ENCODE measurements at places on chromosomes 13 and 19.

- DNase-seq: no peak
These were observed at the start of gene SSC5D for GRCh38 chr19:55487924-55488687. TSS of gene SSC5D (plus strand) at chr19:55488436. CDS start at chr19:55488590, 154 bp downstream.

- DNase-seq: no peak
These were observed 27.0 kb upstream of the F2RL3 start for GRCh38 chr19:16861834-16862233.

DNA sequence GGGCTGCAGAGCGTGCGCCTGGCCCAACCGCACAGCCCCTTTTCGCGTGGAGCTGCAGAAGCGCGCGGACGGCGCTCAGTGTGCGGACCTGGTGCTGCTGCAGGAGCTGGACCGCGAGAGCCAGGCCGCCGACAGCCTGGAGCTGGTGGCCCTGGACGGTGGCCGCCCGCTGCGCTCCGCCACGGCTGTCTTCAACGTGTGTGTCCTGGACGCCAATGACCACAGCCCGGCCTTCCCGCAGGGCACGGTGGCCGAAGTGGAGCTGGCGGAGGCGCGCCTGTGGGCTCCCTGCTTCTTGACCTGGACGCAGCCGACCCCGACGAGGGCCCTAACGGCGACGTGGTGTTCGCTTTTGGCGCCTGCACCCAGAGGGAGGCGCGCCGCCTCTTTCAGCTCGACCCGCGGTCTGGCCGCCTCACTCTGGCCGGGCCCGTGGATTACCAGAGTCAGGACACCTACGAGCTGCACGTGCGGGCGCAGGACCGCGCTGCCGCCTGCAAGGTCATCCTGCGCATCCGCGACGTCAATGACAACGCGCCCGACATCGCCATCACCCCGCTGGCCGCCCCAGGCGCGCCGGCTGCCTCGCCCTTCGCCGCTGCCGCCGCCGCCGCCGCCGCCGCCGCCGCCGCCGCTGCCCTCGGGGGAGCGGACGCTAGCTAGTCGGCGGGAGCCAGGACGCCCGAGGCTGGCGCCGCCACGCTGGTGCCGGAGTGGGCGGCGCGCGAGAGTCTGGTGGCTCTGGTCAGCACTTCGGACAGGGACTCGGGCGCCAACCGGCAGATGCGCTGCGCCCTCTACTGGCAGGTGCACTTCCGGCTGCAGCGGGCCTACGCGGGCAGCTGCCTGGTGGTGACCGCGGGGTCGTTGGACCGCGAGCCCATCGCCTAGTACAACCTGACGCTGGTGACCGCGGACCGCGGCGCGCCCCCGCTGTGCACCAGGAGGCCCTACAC, 172.2 kb downstream of the OLFM4 start:
- peak; percentile 8 for DNase-seq

DNA sequence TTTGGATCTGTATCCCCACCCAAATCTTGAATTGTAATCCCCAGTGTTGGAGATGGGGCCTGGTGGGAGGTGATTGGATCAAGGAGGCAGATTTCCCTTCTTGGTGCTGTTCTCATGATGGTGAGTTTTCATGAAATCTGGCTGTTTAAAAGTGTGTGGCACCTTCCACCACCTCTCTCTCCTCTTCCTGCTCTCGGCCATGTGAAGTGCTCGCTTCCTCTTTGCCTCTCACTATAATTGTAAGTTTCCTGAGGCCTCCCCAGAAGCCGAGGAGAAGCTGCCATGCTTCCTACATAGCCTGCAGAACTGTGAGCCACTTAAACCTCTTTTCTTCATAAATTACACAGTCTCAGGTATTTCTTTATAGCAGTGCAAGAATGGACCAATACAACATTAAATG, 15.7 kb downstream of the COMMD6 start:
- DNase-seq: no peak

GRCh38 chr13:34001389-34001788, 183.4 kb downstream of the RFC3 start:
- no peak for DNase-seq

DNA sequence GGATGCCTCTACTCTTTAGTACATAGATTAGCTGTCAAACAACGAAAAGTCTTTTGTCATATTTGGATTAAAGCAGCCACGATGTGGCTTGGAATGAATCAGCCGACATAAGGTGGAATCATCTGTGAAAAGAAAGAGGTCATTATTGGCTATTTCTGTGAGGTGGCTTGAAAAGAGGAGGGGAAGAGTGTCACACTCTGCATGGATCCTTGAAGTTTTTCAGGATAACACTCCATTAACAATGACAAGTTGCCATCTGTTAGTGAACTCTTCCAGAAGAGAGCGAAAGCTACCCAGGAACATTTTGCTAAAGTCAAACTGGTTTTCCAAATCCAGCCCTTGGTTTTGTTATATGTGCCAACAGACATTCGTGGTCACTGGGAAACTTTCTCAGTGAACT, 1604.8 kb downstream of the OLFM4 start:
- DNase-seq: no peak

DNA sequence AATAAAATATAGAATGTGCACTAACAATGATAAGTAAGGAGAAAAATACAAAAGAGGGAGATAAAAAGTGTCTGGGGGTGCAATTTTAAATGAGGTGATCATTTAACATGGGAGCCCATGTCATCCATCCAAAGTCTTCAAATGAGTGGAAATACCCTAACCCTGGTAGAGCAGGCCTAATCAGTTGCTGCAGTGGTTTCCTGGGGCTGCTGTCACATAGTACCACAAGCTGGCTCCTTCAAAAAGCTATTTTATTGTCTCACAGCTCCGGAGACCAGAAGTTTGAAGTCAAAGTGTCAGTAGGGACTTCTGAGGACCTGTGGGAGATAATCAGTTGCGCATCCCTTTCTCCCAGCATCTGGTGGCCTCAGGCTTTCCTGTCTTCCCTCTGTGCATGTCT, 717.9 kb downstream of the DIAPH3 start:
- DNase-seq: no peak

DNA sequence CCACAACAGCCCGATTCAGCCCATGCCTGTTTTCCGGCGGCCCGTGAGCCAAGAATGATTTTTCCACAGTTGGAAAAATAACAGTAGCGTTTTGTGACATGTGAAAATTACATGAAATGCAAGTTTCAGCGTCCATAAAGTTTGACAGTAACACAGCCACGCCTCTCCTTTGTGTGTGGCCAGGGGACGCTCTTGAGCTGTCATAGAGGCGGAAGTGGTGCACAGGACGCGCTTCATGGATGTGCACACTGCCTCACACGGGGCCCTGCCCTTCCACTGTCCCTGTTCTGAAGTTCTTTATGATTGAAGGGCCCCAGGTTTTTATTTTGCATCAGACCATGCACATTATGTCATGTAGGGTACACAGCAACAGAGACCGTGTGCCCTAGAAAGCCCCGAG, 12.4 kb upstream of the ELAVL1 start:
- DNase-seq: no peak

DNA sequence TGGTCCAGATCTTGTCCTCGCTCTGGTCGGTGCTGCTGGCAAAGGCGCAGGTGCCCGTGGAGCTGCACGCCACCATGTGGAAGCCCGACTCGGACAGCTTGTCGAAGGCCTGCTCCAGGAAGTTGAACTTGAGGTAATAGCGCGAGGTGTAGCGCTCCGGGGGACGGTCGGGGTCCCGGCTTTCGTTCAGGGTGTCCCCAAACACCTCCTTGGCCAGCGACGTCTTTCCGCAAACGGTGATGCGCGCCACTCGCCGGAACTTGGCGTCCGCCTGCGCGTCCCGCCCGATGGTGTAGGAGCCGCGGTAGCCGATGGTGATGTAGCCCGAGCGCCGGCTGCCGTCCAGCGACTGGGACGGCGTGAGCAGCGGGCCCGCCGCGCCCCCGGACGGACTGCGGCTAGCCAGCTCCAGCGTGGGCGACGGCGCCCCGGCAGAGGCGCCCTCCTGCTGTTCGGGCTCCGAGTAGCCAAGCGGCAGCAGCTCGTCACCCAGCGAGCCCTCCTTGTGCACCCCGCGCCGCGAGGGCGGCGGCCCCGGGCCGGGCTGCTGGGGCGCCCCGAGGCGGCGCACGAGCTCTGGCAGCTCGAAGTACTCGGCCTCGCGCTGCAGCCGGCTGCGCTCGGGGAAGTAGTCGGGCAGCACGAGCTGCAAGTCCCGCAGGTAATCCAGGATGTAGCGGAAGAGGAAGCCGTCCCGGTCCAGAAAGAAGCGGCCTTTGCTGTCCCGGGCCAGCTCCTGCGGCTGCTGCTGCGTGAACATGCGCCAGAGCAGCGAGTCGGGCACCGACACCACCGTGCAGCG, 801 bp downstream of the KCTD12 start:
- peak; percentile 44 for DNase-seq

- DNase-seq: no peak
These were observed at the start of gene IQCN for GRCh38 chr19:18274219-18274780. TSS of gene IQCN (minus strand) at chr19:18274452. CDS start at chr19:18269478, 4,974 bp downstream.

DNA sequence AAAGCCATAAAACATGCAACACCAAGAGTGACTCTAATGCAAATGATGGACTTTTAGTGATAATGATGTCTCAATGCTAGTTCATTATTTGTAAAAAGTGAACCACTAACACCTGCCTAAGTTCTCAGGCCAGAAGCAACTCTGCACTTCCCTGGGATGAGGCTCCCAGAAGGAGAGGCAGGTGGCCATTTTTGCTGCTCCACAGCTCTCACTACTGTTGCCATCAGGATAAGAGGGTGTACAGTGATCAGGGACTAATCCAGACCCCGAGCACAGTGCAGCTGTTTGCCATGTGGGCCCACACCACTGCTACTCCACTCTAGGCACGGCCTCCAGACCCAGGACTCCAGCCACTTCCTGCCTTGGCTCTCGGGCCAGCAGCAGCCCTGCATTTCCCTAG, 828.3 kb upstream of the MIR17HG start:
- DNase-seq: no peak

GRCh38 chr13:49308921-49309408, 61.2 kb downstream of the CDADC1 start:
- DNase-seq: no peak

- no peak for DNase-seq
These were observed 10.2 kb upstream of the TPP2 start for GRCh38 chr13:102586615-102587014.

Data from stimulated activated CD4-positive, alpha-beta T cell treated with anti-CD3 and anti-CD28 coated beads, Interleukin-4, amount 100 ng/mL, for 48 hours (primary cell).